Activated T-helper 17 cell treated with anti-CD3 and anti-CD28 coated beads, Interleukin-2, amount 50 U/mL, for 72 hours (primary cell): ENCODE measurements at places on chromosomes 1 and 21.

DNA sequence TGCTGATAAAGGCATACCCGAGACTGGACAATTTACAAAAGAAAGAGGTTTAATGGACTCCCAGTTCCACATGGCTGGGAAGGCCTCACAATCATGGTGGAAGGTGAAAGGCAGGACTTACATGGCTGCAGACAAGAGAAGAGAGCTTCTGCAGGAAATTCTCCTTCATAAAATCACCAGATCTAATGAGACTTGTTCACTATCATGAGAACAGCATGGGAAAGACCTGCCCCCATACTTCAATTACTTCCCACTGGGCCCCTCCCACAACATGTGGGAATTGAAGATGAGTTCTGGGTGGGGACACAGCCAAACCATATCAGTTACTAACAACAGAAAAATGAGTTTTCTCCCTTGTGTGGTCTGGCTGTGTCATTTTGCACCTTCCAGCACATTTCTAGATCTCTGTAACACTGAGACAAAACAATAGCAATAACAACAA is 741.4 kb downstream of the KCNT2 start:
- no peak for ATAC-seq

DNA sequence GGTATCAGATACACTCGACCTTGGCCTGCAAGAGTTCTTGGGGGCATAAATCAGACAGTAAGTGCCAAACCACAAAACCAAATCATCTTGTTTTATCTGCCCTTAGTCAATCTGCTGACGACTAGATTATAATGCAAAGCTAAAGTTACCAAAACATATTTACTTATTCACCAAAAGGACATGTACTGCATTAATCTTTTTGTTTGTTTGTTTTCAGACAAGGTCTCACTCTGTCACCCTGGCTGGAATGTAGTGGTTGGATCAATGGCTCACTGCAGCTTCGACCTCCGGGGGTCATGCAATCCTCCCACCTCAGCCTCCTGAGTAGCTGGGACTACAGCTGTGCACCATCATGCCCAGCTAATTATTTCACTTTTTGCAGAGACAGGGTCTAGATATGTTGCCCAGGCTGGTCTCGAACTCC is 114.7 kb downstream of the APP start:
- ATAC-seq: no peak

- ATAC-seq: no peak
Measured at GRCh38 chr1:174200746-174201145, 41.4 kb downstream of the RABGAP1L start.

DNA sequence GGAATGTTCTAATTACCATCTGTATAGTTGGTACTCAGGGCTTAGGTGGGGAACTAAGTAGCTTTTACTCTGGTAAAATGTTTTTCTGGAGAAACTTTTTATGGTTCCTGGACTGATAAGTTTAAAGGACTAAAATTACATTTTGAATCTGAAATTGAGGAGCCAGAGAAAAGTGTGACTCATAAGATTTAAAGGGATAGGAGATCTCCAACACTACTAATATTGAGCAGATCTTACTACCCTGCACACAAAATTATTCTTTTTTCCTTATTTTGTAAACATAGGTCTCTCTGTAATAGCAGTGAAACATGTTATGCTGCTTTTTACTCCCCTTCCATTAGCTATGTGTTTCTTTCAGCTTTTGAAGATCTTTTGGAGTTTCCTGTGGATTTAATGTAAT is 32.5 kb downstream of the MTF2 start:
- ATAC-seq: no peak

GRCh38 chr1:214970016-214970415 is 112.5 kb upstream of the KCNK2 start:
- no peak for ATAC-seq

DNA sequence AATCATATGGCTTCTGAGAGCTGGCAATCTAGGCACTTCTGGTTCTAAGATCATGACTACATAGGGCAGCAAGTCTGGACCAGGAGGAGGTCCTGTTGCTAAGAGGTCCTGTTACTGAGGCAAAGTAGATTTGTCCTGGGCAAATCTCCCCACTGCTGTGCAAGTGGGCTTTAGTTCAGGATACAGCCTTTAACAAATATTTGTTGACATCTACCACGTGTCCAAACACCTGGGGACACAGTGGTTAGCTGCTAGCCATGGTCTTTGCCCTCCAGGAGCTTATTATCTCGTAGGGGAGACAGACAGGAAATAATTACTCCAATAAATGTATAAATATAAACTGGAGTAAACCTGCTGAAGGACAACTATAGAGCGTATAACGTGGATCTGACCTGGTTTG is 3.2 kb downstream of the CGN start:
- no peak for ATAC-seq

GRCh38 chr1:208187499-208188041 is 56.6 kb downstream of the PLXNA2 start:
- ATAC-seq: no peak

GRCh38 chr1:159077120-159077961 is 775 bp upstream of the AIM2 start:
- ATAC-seq: peak; percentile 81

DNA sequence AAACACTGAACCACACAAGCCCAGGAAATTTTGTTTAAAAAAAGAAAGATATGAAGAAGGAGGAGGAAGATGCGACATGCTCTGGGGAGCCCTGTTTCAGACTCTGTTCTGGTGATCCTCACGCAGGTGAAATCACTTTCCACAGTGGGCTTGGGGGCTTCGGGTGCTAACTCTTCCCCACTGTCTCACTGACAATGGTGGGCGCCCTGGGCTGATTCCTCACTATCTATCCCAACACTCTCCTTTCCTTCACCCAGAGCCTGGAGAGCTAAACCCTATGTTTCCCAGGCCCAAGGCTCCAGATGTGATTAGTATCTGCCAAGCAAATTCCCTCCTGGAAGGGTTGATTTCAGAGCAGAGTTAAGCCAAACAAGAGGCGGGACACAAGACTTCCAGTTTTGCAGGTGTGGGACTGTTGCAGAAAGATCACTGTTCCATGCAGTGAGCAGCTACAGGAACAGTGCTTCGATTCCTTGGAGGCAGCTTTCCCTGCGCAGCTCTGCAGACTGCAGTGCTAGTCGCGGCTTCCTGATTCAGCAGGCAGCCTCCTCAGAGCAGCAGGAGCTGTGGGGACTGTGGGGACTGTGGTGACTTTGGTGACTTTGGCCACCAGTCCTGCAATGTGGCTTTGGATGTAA is 168.3 kb downstream of the RHOU start:
- ATAC-seq: no peak

- ATAC-seq: peak; percentile 63
Measured at GRCh38 chr1:153598309-153599172, 14.4 kb downstream of the S100A16 start.

DNA sequence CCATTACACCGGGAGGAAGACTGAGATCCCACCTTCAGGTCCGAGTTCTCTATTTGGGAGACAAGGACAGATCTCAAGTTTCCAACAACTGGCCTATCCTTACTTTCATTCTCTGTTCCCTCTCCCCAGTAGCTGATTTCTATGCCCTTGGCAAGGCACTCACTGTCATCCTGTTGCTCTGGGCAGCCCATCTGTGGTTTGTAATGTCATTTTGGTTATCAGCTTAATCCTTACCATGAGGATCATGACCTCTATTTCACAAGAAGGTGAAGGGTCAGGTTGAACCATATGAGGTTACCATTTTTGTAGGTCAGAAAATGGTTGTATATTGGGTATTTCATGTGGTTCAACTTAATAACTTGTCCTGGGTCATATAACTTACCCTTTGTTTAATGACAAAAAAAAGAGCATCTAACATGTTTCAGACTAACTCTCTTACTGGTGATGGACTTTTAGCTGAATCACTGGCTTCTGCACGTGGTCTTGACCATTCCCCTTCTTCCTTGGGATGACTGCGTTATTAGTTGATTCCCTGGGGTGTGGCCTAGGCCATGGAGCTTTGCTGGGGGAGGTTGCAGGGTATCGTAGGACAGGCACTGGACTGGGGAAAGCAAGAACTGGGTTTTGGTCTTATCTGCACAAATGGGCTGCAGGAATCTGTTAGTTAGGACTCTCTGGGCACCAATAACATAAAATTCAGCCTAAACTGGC is 120.2 kb downstream of the ACTL8 start:
- no peak for ATAC-seq

- peak; percentile 74 for ATAC-seq
Measured at GRCh38 chr21:46153247-46154154, 1.9 kb downstream of the FTCD start.

GRCh38 chr1:38114241-38115026 is 67.8 kb upstream of the POU3F1 start:
- ATAC-seq: no peak

DNA sequence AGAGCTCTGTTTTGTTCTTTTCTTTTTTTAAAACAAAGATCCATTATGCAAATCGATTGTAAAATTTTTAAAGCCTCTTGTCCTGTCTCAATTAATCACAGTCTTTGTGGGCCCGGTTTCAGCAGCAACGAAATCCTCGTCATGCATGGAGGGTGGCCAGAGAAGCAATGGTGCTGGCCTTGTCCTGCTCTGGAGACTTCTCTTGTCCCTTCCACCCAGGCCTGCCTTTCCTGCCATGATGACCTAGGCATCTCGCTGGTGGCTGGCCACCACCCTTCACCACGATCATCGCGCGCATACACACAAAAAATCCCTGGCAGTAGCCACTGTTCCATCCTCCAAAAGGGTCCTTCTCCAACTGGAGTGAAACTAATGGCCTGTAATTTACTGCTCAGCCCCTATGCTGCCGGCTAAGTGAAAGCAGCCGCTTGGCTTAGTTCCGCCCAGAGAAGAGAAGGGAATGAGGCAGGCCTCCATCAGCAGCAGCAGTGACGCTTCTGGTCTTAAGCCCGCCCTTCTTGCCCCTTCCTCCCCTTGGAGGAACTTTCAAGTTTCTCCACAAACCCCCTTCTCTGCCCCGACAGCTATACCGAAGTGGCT is 309.5 kb downstream of the NPHP4 start:
- ATAC-seq: no peak

- no peak for ATAC-seq
Measured at GRCh38 chr1:172653015-172653709, 5.7 kb upstream of the FASLG start.

- no peak for ATAC-seq
Measured at GRCh38 chr1:107487506-107487905, 346.7 kb downstream of the NTNG1 start.

DNA sequence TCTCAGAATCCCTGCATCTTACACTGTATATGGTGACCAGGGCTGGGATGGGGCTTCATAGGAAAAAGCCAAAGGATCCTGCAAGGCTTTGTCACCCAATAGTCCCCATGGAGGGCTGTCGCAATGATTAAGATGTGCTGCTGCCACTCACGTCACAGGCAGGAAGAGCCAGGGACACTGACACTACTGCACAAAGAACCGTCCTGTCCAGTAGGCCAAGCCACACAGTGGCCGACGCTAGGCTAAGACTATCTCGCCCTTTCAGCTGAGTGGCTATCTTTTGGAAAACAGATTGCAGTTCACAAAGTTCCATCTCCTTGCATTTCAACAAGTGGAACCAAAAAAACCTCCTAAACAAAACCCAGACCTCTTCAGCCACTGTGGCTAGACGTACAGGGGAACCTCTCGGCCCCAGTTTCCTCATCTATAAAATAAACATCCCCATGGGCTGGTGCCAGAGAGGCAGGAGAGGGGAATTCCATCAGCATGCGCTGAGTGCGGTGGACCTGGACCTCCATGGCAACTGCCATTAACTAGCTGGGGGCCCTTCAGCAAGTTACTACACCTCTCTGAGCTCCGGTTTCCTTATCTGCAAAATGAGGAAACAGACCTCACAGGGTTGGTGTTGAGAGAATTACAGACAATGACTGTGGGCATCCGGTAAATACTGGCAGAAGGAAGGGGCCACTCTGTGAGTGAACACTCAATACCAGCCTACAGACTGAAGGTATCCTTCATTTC is 8.7 kb downstream of the CAPZB start:
- peak; percentile 83 for ATAC-seq

- no peak for ATAC-seq
Measured at GRCh38 chr1:226545836-226546596, 2.5 kb upstream of the STUM start.

GRCh38 chr1:25487628-25488027 is 55.8 kb upstream of the LDLRAP1 start:
- ATAC-seq: no peak

- no peak for ATAC-seq
Measured at GRCh38 chr1:60225486-60225885, 151.9 kb upstream of the C1orf87 start.

GRCh38 chr1:19651141-19651737 is 7.1 kb downstream of the NBL1 start:
- ATAC-seq: peak; percentile 59

DNA sequence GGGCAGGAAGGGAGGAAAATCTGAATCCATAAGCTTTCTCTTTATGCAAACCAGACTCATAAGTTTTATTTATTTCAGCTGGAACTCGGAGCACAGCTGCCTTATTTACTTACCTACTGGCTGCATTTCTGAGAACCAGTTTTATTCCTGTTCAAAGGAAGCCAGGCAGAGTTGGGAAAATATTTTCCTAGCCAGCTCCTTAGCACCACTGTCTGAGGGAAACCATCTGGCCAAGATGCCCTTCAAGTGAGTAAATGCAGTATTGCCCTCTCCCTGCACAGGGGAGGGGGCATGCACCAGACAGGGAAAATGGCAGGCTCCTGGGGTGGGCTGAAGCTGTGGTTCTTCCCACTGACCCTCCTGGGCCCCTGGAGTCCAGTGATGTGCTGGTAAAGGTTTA is 28.9 kb upstream of the FMOD start:
- no peak for ATAC-seq

GRCh38 chr1:237146241-237146640 is 104.3 kb downstream of the RYR2 start:
- no peak for ATAC-seq

DNA sequence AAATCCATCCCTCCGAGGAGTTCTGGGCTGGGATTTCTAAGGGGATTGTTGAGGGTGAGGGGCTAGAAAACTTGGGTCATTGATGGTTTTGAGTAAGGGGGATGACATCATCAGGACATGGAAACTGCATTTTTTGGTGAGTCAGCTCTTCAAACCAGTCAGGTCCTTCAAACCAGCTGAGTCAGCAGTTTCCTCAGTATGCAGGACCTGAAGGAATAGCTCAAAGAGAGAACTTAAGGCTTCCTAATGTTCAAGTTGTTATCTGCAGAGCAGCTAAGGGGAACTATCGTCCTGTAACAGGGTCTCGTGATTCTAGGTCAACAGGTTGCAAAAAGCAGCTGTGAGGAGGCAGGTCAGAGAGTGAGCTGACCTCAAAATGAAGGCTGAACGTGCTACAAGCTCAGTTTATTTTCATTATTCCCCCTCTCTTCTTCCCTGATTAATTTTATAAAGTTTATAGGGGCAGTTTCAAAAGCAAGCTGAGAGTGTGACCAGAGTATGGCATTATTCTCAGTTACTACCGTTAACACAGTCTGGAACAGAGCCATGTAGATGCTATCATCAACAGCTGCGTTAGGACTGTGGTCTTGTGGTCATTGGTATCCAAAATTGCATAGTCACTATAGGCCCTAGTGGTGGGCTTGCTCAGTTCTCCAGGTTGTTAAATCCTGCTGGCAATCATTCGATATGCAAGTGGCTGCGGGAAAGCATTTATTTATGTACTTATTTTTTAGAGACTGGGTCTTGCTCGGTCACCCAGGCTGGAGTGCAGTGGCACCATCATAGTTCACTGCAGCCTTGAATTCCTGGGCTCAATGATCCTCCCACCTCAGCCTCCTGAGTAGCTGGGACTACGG is 10.7 kb upstream of the SDC3 start:
- ATAC-seq: peak; percentile 44
